ENCODE measurements at places on chromosomes 3 and 15. TPM values are rescaled to one million over a fixed set of nuclear protein-coding genes. Genes with fewer than 3 reads are reported as not detected.

The GOLGA8J gene
- total RNA-seq, result not detected

The ITGA11 gene
- 2.0 TPM for total RNA-seq

The FETUB gene
- not detected for total RNA-seq

The MESP1 gene
- 0.56 TPM for total RNA-seq

The IL17RD gene
- total RNA-seq, result 2.3 TPM

The SLC6A20 gene
- not detected for total RNA-seq

The PPP1R14D gene
- total RNA-seq, result not detected

The ALDH1A3 gene
- total RNA-seq, result 22.7 TPM

The UROC1 gene
- not detected for total RNA-seq

The TRIM42 gene
- total RNA-seq, result not detected

The FANCD2OS gene
- total RNA-seq, result not detected

The SLC35G2 gene
- total RNA-seq, result 7.8 TPM

The MLF1 gene
- total RNA-seq, result 19.0 TPM

The ISG20 gene
- 7.4 TPM for total RNA-seq

The SENP5 gene
- total RNA-seq, result 20.8 TPM

The DPPA2 gene
- total RNA-seq, result not detected

The SUSD5 gene
- total RNA-seq, result 8.1 TPM

The CHCHD6 gene
- 7.1 TPM for total RNA-seq

The NEK10 gene
- total RNA-seq, result not detected

The SLC24A5 gene
- total RNA-seq, result not detected

The DAZL gene
- not detected for total RNA-seq

The CCNDBP1 gene
- total RNA-seq, result 55.6 TPM

The ZNF501 gene
- 4.7 TPM for total RNA-seq

The PLA2G4D gene
- total RNA-seq, result not detected

The CCDC39 gene
- not detected for total RNA-seq

The PRR23E gene
- not detected for total RNA-seq

The ATP13A5 gene
- not detected for total RNA-seq

The CCR3 gene
- not detected for total RNA-seq

The MST1R gene
- total RNA-seq, result 3.1 TPM

The C3orf70 gene
- total RNA-seq, result 0.64 TPM

The ALCAM gene
- 13.6 TPM for total RNA-seq

The LOXL1 gene
- total RNA-seq, result 63.7 TPM

The PPP2R3A gene
- 8.5 TPM for total RNA-seq

The HCN4 gene
- total RNA-seq, result not detected

The SPINT1 gene
- 4.1 TPM for total RNA-seq

The CAPN3 gene
- 2.2 TPM for total RNA-seq

The C3orf52 gene
- 6.6 TPM for total RNA-seq

The TEX55 gene
- total RNA-seq, result not detected

The ZIC1 gene
- not detected for total RNA-seq

The TGM4 gene
- not detected for total RNA-seq

The SUCLG2 gene
- 55.3 TPM for total RNA-seq

The PLCB2 gene
- total RNA-seq, result not detected

The RARB gene
- total RNA-seq, result 20.8 TPM

The PRR20G gene
- total RNA-seq, result not detected

The PLCL2 gene
- 3.6 TPM for total RNA-seq

The SLC6A1 gene
- total RNA-seq, result not detected

The CYP1A2 gene
- total RNA-seq, result not detected

The MYO5C gene
- not detected for total RNA-seq

The SLC12A1 gene
- total RNA-seq, result 0.13 TPM

The GALNT15 gene
- 1.2 TPM for total RNA-seq

The CDC25A gene
- 12.0 TPM for total RNA-seq

The TMEM45A gene
- 53.7 TPM for total RNA-seq

The EFCC1 gene
- 0.65 TPM for total RNA-seq

The MYZAP gene
- 0.72 TPM for total RNA-seq

The SERPINI2 gene
- not detected for total RNA-seq

The SLC22A13 gene
- total RNA-seq, result 1.6 TPM

The CHL1 gene
- total RNA-seq, result 0.39 TPM

The HRG gene
- not detected for total RNA-seq

Data from epithelial cell of alveolus of lung (primary cell).